Endothelial cell (in vitro differentiated cells): ENCODE measurements at places on chromosomes 4 and X.

- DNase-seq, result no peak
These were observed 97.1 kb upstream of the KLF3 start for GRCh38 chr4:38566806-38567398.

GRCh38 chr4:26878794-26879391 is 18.3 kb downstream of the STIM2 start:
- no peak for DNase-seq

DNA sequence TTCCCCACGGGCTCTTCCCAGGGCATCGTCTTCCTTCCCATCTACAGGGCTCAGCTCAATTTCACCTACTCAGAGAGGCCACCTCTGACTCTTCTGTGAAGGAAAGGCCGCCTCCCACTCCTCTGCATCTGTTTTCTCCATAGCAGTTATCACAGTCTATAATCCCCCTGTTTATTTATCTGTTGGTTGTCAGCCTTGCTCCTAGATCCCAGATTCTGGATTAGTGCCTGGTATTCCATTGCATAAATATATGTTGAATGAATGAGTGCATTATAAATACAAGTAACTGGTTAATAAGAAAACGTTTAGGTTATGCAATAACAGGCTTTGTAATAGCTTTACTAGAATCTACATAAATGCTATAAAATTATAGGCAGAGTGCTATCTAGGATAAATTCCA is 52.9 kb downstream of the NSG1 start:
- DNase-seq, result no peak

- no peak for DNase-seq
These were observed 905.9 kb downstream of the CENPC start for GRCh38 chr4:66639361-66639760.

- no peak for DNase-seq
These were observed 36.4 kb upstream of the HPRT1 start for GRCh38 chrX:134423606-134424005.

DNA sequence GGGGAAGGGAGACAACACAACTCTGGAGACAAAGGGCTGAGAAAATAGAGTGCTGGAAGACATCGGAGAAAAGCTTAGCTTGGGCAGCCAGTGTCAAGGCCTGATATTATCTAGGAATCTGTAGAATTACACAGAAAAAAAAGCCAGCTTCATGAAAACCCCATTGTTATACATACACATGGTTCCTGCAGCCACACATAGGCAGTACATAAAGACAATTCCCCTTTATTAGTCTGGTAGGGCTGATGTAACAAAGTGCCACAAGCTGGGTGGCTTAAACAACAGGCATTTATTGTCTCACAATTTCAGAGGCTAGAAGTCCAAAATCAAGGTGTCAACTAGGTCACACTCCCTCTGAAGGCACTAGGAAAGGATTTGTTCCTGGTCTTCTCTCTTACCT is 503.5 kb downstream of the MID1IP1 start:
- DNase-seq, result no peak

DNA sequence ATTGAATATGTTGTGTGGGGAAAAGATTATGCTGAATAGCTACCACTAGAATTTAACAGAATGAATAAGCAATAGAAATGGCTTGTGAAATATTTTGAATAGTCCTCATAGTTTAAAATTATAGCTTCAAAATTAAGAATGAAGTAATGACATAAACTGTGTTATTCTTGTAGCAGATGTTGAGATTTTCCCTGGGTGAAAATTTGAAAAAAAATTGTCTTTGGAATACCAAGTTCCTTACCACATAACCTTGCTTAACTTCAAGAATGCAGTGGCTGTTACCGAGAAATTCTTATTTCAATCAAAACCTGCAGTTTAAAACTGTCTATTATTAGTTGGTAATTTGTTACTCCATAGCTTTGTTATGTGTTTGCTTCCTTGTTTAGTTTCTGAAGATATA is 1268.6 kb downstream of the RAPGEF2 start:
- DNase-seq, result no peak

- DNase-seq, result no peak
These were observed 1.2 kb downstream of the SCFD2 start for GRCh38 chr4:53364624-53365023.

GRCh38 chr4:71857713-71858451 is 74.0 kb upstream of the GC start:
- peak; percentile 35 for DNase-seq

- no peak for DNase-seq
These were observed 172.8 kb upstream of the CXCL13 start for GRCh38 chr4:77432717-77433417.

GRCh38 chr4:143410015-143410414 is 73.3 kb downstream of the GAB1 start:
- no peak for DNase-seq

GRCh38 chr4:165662341-165662740 is 210.7 kb upstream of the TLL1 start:
- DNase-seq, result no peak

GRCh38 chr4:74451214-74451661 is 6.3 kb downstream of the AREG start:
- DNase-seq, result no peak

DNA sequence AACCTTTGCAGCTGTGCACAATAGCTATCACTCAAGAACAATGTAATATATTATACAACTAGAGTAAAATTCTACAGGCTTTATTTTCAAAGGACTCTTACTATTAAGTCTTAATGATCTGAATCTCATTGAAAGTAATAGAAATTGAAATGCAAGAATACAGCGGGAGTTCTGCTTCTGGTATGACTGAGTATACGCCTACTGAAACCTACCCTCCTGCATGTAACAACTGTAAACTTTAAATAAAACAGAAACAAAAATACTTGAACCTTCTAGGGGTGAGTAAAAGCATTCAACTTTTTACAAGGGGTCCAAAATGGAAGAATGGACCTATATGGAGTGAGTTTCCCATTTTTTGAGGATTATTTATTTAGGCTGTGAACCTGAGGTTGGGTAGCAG is 13.5 kb downstream of the DCHS2 start:
- no peak for DNase-seq

DNA sequence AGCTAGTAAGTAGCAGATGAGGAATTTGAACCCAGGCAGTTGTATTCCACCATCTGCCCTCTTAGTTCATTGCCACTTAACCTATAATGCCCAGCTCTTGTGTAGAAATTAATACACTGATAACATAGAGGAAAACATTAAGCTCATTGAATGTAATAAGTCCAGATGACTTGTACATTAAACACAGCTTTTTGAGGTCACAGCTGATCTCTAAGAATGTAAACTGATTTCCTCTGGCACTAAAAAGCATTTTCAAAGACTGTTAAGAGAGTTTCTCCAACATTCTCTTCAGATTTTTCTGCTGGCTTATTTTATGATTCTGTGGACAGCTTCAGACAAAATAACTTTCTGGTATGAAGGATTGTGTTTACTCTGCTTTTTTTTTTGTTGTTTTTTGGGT is 42.7 kb downstream of the HPRT1 start:
- no peak for DNase-seq

GRCh38 chr4:56342746-56343145 is 44.5 kb downstream of the AASDH start:
- no peak for DNase-seq

DNA sequence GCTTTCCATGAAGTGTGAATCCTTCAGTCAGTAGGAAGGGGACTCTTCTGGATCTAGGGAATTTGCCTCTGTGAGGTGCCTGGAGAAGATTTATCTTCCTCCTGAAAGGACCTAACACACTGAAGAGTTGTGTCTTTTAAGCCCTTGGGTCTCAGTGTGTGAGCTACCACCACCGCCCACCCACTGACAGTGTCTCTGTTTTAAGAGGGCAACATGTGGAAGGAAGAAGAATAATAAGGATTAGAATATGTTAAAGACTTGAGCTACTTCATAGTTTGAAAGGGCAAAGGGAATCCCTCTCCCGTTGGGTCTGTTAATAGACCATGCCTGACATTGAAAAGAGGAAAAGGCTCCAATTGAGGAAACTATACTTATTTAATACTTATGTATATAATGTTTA is 64.3 kb upstream of the TLR2 start:
- no peak for DNase-seq

DNA sequence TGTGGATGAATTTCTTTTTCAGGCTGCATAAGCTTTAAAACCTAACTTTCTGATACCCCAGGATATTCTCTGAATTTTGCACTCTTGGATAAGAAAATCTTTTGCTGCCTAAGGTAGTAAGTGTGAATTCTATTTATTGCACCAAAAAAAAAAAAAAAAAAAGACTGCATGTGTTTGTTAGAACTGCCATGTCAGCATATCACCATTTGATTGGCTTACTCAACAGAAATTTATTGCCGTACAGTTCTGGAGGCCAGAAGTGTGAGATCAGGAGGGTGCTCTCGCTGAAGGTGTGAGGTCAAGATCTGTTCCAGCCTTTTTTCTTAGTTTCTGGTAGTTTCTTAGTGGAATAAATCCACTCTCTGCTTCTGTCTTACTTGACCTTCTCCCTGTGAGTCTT is 1250.0 kb upstream of the PRKX start:
- DNase-seq, result no peak

- no peak for DNase-seq
These were observed 179.5 kb downstream of the CEP135 start for GRCh38 chr4:56128213-56128612.

DNA sequence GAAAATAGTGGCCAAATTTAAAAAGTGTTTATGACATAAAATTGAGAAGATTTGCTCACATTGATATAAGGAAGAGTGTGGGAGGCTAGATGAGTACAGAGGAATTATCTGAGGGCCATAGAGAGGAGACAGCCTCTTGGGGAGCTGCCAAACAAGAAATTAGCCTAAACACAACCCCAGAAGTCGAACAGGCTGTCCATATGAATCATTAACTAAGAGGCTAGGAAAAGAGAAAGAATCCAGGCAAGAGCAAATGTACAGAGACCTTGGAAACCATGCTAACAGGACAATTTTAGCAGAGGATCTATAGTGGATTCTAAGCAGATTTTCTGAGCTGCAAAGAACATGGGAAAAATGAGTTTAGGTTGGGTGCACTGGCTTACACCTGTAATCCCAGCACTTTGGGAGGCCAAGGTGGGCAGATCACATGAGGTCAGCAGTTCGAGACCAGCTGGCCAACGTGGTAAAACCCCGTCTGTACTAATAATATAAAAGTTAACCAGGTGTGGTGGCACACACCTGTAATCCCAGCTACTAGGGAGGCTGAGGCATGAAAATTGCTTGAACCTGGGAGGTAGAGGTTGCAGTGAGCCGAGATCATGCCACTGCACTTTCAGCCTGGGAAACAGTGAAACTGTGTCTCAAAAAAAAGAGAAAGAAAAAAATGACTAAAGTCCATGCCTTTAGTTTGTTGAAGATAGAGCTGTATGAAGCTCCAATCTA is 76.1 kb downstream of the NWD2 start:
- DNase-seq, result no peak

DNA sequence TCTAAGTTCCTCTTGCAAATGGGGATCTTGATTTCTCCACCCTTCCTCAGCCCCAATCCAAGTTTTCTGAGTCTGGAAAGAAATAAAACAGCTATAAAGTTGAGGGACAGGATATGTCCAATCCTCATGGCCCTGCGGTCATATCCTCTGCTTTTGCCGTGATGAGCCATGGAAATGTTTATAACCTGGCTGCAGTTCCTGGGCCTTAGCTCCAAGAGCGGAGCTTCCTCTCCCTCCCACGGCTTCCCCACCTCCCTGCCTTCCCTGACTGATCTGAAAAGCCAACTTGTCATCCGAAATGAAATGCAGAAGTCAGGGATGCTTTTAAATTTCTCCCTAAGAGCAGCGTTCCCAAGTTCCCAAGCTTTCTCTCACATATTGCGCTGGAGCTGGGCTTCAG is 221.5 kb upstream of the SFRP2 start:
- DNase-seq, result no peak

DNA sequence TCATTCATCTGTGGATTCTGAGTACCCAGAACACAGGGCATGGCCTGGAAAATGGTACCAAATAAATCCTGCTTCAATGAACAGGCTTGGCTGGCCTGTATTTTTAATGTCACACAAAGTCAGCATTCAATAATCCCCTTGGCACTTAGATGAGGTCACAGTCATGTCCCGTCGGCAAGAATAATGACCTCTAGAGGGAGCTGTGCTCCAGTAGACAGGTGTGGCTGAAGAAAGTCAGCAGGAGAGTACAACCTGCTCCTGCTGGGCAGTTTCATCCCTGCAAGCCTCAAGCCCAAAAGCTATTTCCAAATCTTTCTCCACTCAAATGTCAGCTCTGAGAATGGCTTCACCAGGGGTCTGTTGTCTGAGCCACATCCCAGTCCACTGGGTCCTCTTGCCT is 404.0 kb upstream of the F9 start:
- peak; percentile 36 for DNase-seq

DNA sequence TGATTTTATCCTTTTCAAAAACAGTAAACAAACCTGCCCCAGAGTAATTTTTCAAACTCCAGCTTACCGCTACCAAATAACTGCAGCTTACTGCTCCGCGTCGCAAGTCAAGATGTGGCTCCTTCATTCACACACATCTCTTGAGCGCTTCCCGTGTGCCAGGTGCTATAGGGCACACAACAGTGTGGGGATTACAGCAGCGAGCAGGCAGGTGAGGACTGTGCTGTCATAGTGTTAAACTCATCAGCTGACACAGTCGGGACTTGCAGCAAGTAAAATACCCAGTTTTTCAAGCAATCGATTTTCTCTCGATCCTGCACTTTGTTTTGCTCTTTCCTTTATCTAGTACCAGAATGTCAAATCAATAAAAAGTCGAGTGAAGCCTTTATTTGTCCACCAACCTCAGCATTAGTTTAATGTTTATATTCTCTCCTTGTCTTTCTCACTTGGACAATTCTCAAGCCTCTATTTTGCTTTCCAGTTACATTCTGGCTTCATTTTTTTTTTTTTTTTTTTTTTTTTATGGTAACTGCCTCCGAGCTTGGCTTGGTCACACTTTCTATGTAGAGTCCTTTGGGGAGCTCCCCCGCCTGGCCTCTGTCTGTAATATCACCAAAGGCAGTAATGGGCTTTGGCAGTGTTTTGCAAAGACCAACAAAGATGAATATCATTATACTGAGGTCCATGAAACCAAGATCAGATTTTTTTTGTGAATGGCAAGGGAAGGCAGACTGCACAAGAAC is 8.3 kb upstream of the ASB5 start:
- peak; percentile 62 for DNase-seq

DNA sequence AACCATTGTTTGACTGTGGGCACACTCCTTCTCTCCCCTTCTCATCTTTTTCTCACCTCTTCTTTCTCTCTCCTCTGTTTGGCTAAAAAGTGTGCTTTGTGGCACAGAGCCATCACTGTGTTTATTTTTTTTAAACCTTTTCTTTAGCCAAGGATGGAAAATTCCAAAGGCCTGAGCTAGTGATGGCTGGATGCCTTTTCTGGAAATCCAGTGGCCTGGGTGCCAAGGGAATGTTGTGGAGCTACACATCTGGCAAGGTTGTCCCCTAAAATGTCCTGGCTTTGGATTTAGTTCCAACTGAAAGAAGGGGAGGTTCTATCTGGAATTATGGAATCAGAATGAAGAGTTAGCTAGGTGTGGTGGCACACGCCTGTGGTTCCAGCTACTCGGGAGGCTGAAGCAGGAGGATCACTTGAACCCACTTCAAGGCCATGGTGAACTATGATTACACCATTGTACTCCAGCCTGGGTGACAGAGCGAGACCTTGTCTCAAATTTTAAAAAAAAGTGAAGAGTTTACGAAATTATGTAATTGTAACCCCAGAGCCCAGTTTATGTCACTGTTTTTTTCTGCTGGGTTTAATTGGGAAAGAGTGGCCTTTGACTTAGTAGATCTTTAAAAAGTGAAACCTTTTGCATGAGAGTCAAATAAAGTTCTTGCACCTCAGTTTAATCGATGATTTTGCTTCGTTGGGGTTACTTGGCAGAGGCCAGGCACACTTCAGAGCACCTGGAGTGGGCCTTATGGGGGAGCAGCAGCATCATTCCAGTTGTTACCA is 17.7 kb downstream of the DOCK11 start:
- no peak for DNase-seq

- no peak for DNase-seq
These were observed 16.4 kb downstream of the EPHA5 start for GRCh38 chr4:65653740-65654361.
